ENCODE measurements at places on chromosomes 16 and 17. TPM values are rescaled to one million over a fixed set of nuclear protein-coding genes. Genes with fewer than 3 reads are reported as not detected.

- DNase-seq = no peak
Observed at GRCh38 chr16:88359008-88359407, 23.8 kb upstream of the ZNF469 start.

GRCh38 chr17:44608727-44609435, 47.4 kb upstream of the MEIOC start:
- no peak for DNase-seq

GRCh38 chr17:3986270-3986938, 22.2 kb upstream of the ATP2A3 start:
- DNase-seq = no peak

GRCh38 chr17:19781488-19782458, 33.7 kb upstream of the ALDH3A1 start:
- no peak for DNase-seq

CCDC182 gene
- polyA plus RNA-seq = not detected

- DNase-seq = no peak
Observed at GRCh38 chr17:83160443-83161297, 81.3 kb downstream of the METRNL start.

DNA sequence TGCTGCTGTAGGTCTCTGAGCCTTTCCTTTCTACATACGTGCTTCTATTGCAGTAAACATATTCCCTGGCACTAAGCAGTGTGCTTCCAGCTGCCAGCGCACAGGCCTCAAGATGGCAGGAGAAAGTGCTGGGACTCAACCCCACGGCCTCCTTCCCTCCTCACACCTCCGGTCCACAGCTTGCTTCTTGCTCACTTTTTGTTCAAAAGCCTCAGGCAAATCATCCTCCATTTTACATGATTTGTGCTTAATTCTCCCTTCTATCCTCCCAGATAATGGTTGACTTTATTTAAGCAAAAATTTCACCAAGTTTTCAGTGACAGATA, 5.4 kb downstream of the CDK5R1 start:
- DNase-seq = no peak

GRCh38 chr17:58564243-58564642, 49.8 kb upstream of the MTMR4 start:
- no peak for DNase-seq

- no peak for DNase-seq
Observed at GRCh38 chr16:85651629-85652430, 36.9 kb downstream of the GINS2 start.
